Kidney glomerular epithelial cell (primary cell): ENCODE measurements at places on chromosomes 13 and 19.

DNA sequence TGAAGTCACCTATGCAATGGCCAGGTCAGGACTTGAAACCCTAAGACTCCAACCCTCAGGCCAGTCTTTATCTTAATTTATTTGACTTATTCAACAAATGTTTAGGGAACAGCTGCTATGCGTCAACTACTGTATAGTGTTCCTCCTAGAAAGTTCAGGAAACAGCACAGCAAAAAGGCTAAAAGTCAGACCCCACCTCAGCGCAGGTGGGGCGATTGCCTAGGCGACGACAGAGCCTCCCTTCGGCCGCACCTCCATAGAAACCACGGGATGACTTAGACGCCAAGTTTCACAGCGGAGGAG, 502 bp downstream of the VRK3 start:
- DNase-seq: no peak

DNA sequence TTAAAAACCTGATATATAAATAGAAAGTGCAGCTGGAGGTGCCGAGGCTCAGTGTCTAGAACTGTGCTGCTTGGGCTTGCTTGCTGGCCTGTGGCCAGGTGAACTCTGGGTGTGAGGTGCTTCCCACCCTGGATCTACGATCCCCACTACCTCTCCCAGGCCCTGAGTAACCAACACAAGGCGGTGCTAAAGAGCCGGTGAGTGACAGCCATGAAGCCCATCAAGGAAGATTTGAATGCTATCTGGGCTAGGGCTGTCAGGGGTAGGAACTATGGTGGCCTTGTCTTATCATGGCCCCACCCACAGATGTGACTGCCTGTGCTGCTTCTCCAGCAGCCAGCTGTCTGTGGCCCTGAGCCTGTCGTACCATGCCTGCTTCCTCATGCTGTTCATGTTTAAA, 25.6 kb upstream of the ZNF91 start:
- DNase-seq: no peak

DNA sequence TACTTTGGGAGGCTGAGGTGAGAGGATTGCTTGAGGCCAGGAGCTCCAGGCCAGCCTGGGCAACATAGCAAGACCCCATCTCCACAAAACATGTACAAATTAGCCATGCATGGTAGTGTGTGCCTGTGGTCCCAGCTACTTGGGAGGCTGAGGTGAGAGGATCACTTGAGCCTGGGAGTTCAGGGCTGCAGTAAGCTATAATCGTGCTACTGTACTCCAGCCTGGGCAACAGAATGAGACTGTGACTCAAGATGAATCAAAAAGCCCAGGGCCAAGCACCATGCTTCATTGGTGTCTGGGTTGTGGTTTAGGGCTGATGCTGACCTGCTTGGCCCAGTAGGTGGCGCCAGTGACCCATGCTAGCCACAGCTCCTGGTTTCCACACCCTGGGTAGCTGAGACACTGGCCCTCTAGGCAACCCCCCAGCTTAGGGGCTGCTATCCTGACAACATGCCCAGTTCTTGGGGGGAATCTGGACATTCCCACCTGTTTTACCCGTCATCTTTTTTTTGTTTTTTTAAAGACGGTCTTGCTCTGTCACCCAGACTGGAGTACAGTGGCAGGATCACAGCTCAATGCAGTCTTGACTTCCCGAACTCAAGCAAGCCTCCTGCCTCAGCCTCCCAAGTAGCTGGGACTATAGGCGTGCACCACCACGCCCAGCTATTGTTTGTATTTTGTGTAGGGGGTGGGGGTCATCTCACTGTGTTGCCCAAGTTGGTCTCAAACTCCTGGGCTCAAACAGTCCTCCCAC, 5.5 kb downstream of the CCDC124 start:
- DNase-seq: peak; percentile 93

GRCh38 chr13:106858903-106859532, 291.1 kb upstream of the ARGLU1 start:
- DNase-seq: no peak

DNA sequence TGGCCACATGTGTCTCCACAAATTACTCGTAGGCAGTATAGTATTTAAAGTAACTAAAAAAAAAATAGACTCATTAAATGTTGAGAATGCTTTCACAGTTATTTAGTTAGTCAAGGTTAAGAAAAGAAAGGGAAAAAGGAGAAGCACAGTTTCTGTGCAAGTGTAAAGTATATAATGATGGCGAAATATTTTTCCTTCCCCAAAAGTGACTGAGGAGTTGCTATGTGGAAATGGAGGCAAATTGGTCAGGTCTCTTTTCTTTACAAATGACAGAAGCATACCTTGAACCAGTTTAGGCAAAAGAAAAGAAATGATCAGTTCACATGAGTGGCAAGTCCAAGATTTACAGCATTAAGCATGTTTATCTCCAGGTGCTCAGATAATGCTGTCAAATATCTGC, 18.0 kb downstream of the CSNK1A1L start:
- DNase-seq: no peak

GRCh38 chr19:14565765-14566711, 5.8 kb downstream of the NDUFB7 start:
- no peak for DNase-seq

DNA sequence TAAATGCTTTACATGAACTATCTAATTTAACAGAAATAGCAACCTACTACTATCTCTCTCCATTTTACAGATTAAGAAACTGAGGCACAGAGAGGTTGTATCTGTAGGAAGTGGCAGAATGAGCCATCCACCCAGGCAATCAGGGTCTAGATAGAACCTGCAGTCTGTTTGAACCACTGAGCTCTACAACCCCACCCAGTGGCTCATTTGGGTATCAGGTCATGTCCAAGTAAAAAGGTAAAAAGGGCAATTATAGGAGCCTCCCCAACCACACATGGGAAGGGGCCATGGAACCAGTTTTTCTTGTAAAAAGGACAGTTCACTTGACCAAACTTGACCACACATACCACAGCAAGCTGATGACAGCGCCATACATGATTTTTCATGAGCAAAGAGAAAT, 92.9 kb upstream of the SGCG start:
- DNase-seq: no peak

DNA sequence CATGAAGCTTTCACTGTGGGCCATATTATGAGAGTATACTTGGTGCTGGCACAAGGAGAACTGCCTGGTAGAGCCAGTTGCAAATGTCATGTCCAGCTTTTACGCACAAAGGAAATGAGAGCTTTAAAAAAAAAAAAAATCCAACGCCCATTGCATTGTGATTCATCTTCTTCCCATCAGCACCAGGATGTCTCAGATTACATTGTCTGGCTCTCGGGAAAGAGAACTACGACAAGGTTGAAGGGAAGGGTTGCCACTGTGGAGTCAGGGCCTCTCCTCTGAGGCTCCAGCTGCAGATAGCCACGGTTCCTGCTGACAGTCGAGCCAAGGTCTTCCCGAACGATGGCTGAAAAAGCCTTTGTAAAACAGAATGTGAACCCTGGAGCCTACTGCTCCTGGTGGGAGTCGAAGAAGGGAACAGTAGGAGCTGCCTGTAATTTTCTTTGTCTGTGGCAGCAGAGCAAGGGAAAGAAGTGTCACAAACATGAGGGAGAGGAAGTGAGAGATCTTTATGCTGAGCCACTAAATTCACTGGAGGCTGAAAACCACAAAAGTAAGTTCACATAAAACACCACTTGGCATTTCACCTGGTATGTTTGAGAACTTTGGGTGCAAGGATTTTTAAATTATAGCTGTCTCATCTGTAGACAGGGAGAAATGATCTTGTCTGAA, 704.7 kb downstream of the DIAPH3 start:
- DNase-seq: peak; percentile 46

- DNase-seq: no peak
Observed at GRCh38 chr19:38247126-38247525, 9.0 kb downstream of the PPP1R14A start.

DNA sequence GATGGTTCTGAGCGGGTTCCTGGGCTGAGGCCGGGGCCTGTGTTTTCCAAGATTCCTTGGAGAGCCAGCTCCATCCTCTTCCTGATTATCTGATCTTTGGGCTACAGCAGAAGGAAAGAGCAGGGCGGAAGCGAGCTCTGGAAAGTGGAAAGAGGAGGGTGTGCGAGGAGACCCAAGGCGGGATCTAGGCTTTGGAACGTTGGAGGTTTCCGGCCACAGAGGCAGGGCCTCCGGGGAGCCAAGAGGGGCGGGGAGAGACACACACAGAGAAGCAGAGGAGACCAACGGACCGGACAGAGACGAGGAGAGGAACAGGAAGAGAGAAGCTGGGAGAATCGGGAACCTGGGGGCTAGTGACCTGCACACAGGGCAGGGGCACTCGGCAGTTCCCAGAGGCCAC, at the start of gene CLEC11A:
Gene CLEC11A, plus strand, starts transcription at position 296 of the 400 bp plus-strand sequence. CDS start 162 bp downstream, outside the sequence.
- no peak for DNase-seq

- no peak for DNase-seq
Observed at GRCh38 chr19:41323023-41323422, 13.1 kb downstream of the CCDC97 start.

DNA sequence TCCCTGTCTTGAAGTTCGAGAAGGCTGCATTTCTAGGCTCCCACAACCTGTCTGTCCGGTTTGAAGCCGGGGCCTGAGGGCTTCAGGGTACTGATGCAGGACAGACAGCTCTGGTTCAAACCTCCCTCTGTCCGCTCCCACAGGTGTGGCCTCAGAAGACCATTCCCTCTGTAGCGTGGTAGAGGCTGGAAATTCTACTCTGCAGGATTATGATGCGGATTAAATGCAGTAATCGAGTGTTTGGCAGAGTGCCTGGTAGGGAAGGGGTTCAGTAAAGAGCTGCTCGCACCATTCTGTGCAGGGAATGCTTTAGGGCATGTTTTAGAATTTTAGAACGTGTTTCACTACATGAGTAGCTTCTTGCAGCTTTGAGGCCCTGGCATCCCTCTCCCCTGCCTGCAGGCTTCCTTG, 30.5 kb downstream of the PPP1R37 start:
- no peak for DNase-seq

- DNase-seq: peak; percentile 46
Observed at GRCh38 chr13:84479656-84480055, 597.4 kb upstream of the SLITRK1 start.

DNA sequence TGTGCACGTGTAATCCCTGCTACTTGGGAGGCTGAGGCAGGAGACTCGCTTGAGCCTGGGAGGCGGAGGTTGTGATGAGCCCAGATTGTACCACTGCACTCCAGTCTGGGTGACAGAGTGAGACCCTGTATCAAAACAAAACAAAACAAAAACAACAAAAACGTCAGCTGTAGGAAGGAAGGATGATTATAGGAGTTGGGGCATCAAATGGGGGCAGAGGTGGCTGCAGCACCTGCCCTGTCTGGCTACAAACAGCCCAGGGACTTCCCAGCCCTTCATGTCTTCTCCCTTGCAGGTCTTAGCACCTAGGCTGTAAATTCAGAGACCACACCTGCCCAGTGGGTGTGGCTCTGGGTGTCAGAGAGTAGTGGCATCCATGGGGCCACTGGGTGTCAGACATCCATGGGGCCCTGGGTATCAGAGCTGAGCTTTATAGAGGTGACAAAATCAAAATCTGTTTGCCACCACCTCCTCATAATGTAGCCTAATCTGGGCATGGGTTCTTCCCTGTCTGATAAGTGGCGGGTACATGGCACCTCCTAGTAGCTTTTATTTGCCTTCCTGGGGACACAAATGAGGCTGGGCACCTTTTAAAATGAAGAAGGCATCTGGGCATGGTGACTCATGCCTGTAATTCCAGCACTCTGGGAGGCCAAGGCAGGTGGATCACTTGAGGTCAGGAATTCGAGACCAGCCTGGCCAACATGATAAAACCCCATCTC, 4.7 kb upstream of the B3GNT3 start:
- no peak for DNase-seq

DNA sequence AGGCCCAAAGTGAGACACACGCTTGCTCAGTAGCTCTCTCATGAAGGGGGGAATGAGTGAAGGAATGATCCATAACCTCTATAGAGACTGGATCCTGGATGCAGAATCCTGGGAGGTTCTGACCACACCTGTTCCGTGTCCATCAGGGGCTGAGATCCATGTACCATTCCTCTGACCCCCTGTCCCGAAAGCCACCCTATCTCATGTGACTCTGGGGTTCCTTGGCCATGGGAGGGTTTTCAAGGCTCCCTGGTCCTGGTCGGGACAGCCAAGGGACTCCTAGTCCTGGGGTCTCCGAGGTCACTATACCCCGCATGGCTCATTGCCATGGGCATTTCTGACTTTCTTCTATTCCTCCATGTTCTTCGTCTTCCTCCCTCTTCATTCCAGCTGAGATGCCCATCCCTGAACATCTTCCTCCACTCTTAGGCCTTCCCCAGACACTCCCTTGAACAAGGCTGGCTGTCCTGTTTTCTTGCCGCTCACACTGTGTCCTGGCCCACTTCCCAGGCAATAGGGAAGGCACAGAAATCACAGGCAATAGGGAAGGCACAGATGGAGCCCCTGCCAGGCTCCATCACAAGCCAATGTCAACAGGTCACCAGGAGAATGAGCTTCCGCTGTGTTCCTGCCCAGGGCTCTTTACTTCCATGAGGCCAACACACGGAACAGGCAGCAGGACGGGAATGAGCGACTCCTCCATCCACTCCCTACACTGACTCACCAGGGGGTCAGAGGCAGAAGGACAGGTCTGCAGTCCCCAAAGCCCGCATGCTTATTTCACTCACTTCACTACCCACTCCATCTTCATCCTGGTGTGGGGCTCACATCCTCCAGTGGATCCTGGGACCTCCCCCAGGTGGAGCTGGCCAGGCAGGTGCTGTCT, 3.2 kb downstream of the CEACAM5 start:
- DNase-seq: no peak

DNA sequence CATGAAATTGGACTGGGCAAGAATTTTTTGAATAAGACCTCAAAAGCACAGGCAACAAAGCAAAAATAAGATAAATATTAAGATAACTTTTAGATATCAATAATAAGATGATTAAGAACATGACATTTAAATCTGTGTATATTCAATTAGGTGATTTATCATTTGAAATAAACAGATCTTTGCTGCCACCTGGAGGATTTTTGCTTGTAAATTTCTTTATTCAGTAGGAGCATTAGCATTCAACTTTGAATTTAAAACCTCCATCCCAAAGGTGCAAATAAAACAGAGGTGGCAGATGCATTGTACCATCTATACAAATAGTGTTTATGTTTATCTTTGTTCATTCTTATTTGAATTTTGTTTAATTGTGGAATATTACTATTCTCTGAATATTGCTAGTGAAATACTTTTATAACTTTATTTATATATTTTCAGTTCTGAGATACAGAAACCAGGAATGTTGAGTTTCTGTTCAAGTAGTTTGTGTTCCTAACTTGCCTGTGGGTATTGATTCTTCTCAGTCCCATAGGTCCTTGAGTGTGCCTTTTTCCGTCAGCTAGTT, 20.9 kb downstream of the COG6 start:
- no peak for DNase-seq

DNA sequence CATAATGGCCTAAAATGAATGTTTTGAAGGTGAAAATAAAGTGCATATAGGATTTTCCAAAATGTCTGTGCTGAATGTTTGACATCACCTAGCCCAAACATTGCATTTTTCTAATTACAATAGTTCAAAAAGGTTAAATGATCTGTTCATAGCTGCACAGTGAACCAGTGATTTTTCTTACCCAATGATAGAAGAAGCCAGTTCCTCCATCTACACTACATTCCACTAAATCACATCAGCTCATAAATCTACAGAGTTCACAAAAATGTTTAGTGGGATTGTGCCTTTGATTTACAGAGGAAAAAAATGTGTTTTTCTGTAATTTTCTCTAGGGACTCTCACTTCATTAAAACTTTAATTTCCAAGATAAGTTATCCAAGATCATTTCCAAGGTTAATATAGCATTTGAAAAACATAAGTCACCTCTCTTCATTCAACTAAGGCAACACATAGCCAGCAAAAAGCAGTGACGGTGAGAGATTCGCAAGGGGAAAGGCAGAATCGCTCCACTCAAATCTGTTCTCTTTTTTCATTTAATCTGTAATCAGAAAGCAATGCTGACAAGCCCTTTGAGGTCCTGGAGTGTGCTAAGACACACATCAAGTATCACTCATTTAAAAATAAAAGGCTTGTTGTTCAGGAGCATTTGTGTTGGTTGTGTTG, 194.0 kb downstream of the FGF14 start:
- no peak for DNase-seq
